ENCODE measurements at places on chromosomes 6 and 20. TPM values are rescaled to one million over a fixed set of nuclear protein-coding genes. Genes with fewer than 3 reads are reported as not detected.

- no peak for DNase-seq
Measured at GRCh38 chr6:1901556-1901955, 291.8 kb downstream of the FOXC1 start.

GRCh38 chr6:93786474-93787330 is 367.3 kb upstream of the EPHA7 start:
- no peak for DNase-seq

DNA sequence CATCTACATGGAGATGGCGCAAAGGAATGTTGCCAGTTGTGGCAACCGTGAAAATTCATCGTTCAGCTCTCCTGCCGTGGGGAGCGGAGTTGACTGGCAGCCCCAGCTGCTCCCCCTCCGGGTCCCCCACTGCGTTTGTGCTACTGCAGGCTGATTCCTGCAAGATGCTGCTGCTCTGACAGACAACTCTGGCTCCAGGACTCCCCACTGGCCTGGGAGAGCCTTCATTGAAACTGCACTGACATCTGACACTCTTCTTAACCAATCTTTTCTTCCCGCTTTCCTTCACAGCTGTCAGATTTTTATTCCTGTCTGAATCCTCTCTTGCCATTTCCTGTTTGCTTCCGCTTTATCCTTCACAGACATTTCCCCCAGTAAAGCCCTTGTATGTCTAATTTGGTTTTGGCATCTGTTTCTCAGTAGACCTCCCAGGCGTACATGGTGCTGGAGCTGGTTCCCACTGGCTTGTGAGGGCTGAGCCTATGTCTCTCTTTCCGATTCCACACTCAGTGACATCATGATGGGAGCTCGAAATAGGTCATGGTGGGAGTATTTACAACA is 9.5 kb upstream of the ATRN start:
- DNase-seq: no peak

GRCh38 chr6:107753778-107754177 is 70.3 kb downstream of the SCML4 start:
- DNase-seq: no peak

GRCh38 chr6:4487538-4487937 is 288.7 kb upstream of the CDYL start:
- DNase-seq: no peak

DNA sequence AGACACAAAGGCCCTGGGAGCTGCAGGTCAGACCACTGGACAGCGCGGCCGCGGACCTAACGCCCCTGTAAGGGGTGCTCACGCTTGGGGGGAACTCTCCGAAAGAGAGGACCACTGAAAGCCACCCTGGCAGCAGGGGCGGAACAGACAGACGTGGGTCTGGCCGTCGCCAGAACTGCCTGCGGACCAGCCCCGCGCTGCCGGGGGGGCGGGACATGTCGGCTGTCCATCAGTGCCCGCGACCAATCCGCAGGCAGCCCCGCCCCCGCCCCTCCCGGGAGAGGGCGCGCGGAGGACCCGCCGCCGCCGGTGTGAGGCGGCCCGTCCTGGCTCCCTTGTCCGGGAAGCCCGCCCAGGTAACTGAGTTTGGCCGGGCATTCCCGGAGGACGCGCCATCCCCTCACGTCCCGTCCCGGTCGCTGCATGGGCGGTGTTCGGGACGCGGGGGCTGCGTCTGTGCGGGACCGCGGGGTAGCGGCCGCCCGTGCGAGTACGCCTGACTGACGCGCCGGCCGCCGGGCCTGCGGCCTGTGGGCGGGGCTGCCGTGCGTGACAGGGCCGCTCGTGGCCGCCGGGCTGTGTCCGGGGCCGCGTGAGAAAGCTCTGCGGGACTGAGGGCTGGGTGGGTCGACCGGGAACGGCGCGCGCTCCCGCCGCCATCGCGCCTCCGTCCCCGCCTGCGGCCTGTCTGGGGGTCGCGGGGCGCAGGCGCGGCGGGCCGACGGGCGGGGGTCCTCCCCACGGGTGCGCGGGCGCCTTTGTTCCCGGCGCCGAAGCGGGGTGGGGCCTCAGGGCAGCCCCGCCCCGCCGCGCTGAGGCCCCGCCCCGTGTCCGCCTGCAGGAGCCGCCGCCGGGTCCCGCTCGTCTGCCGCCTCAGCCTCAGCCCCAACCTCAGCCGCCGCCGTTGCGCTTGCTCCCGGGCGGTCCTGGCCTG is at the start of gene PLCG1:
TSS of gene PLCG1 (plus strand) at position 864 of the 934 bp plus-strand sequence. CDS start 99 bp downstream, outside the sequence.
- DNase-seq: peak; percentile 85

GRCh38 chr6:169225131-169225576 is 28.5 kb downstream of the THBS2 start:
- DNase-seq: no peak

- DNase-seq: no peak
Measured at GRCh38 chr20:56358070-56358469, 704 bp upstream of the FAM210B start.

- DNase-seq: peak; percentile 67
Measured at GRCh38 chr6:70599187-70599586, 32.5 kb downstream of the SDHAF4 start.

- no peak for DNase-seq
Measured at GRCh38 chr6:88165844-88166492, at the start of gene CNR1. CNR1 (minus strand) TSS chr6:88166347; CDS start chr6:88145274, 21,073 bp downstream.

GRCh38 chr6:79269877-79270276 is 35.4 kb upstream of the HMGN3 start:
- no peak for DNase-seq

C6orf52 gene
- 1.1 TPM for total RNA-seq

POU3F2 gene
- not detected for total RNA-seq

SIRPB1 gene
- total RNA-seq: 3.6 TPM

Measured in activated CD4-positive, alpha-beta T cell treated with anti-CD3 and anti-CD28 coated beads, Interleukin-2, amount 10 ng/mL, durations not matched to agents 7 days and 5 days (primary cell).